ENCODE measurements at places on chromosomes 7 and 10. TPM values are rescaled to one million over a fixed set of nuclear protein-coding genes. Genes with fewer than 3 reads are reported as not detected.

DNA sequence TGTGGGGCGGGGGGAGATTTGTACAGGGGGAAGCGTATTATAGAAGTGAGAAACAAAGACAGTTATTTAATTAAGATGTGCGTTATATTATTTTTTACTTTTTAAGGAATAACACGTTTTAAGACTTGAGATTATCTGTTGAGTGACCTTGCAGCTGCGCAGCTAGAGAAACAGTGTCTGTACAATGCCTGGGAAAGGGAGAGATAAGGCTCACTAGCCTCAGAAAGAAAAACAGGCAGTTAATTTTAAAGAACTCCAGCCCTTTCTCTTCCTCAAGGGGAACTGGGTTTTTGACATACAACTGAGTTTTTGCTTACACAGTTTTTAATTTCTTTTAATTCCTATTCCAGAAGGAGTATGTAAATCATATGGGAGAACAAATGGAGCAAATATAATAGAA, 50.7 kb downstream of the LMBR1 start:
- no peak for DNase-seq
- H3K36me3 ChIP-seq = no peaks in the 10 kb centered on the region
- no peaks in the 10 kb centered on the region for H3K27me3 ChIP-seq

GRCh38 chr7:123293710-123294109, 93.9 kb upstream of the SLC13A1 start:
- H3K4me1 ChIP-seq = no peaks in the 10 kb centered on the region
- H3K27ac ChIP-seq = no peak overlapping the region
- DNase-seq = no peak
- no peaks in the 10 kb centered on the region for H3K36me3 ChIP-seq
- H3K27me3 ChIP-seq = no peaks in the 10 kb centered on the region

DNA sequence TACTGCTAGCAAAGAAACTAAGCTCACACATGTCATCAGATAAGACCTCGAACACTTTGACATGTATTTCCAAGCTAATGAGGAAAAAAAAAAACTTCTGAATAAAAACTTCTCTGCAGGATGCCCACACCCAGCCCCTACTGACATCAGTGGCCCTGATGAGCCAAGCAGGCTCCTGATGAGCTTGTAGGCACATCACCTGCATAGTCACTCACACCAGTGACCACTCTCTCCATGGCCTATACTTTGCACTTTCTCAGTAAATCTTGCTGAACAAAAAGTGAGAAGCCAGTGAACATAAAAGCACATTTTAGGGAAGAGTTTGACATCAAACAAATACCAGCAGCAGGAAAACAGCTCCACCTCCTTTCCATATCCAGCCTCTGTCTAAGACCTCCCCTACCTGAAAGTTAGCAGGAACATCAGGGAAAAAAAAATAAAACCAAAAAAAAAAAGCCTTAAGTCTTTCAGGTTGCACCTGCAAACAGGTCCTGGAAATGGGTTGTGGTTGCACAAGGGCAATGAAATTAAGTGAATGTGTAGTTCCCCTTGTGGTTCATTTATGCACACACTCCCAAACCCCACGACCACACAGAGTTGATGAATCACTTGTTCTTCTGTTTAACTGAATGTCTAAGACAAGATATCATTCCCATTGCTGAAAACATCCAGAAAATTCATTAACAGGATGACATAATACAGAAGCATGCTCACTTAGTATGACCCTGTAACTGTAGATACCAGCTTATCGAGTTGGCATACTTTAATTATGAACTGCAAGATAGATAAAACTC, 205.2 kb upstream of the PDE1C start:
- H3K36me3 ChIP-seq = no peaks in the 10 kb centered on the region
- no peak overlapping the region for H3K27ac ChIP-seq
- no peak overlapping the region for H3K4me3 ChIP-seq
- no peak for DNase-seq
- H3K4me1 ChIP-seq = no peaks in the 10 kb centered on the region
- H3K27me3 ChIP-seq = no peaks in the 10 kb centered on the region

- peaks cover 12% of the 10 kb centered on the region for H3K4me1 ChIP-seq
- peak overlapping the region; percentile 96 for H3K4me3 ChIP-seq
- no peak for DNase-seq
- H3K27me3 ChIP-seq = peaks cover 20% of the 10 kb centered on the region
- peak overlapping the region; percentile 96 for H3K27ac ChIP-seq
Observed at GRCh38 chr10:101060951-101061623, 702 bp upstream of the KAZALD1 start.

DNA sequence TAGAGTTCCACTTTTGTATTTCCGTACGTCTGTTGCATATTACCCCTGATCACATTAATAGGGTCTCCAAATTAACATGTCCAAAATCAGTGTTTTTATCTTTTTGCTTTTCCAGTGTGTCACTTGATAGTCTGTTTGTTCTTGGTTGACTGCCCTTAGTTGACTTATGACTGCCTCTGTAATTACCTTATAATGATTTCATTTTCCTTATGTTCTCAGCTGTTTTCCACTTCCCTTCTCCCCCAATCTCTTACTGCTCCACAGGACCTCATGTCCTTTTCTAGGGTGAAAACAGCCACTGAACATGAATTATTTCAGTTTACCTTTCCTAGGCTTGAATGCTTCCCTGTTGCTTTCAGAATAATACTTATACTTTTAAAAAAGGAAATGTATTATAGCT, 54.7 kb downstream of the MAPK8 start:
- H3K27ac ChIP-seq = no peak overlapping the region
- no peaks in the 10 kb centered on the region for H3K36me3 ChIP-seq
- no peaks in the 10 kb centered on the region for H3K27me3 ChIP-seq
- no peaks in the 10 kb centered on the region for H3K4me1 ChIP-seq

- no peak for DNase-seq
- no peaks in the 10 kb centered on the region for H3K27me3 ChIP-seq
- H3K4me1 ChIP-seq = peaks cover 7% of the 10 kb centered on the region
- H3K27ac ChIP-seq = no peak overlapping the region
- no peak overlapping the region for H3K4me3 ChIP-seq
- H3K36me3 ChIP-seq = peaks cover 54% of the 10 kb centered on the region
Observed at GRCh38 chr7:1535701-1536454, 5.4 kb downstream of the MAFK start.

Gene PTPRN2
- 2.1 TPM for polyA plus RNA-seq

DNA sequence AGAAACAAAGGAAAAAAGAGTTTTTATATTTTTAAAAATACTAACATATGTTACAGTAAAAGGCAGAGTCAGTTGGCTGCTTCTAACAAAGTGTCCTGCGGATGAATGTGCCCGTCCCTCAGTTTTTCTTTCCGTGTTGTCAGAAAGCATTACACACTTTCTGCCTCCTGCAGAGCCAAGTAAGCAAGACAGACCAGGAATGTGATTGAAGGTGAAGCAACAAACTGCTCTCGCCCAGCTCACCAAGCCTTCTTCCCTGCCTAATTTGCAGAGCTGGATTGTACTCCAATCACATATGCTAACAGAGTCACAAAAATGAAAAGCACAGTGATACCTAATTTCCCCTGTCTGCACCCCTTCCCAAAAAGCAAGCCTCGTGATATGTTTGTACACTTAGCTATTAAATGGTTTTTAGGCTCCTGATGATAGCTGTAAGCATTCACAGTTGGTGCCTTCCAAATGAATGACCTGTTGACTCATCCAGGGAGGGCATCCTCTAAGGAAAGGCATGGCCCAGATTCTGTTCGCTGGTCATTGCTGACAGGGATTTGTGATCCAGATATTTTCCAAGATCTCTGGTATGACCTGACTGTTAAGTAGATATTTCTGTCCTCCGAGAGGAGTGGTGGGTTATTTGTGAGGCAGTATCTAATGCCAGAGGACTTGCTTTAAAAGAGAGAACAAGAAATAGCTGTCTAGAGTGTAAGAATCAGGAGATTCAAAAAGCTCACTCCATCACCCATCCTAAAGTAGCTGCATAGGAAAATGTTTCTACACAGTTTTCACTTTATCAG, 187.3 kb upstream of the PLXDC2 start:
- H3K4me1 ChIP-seq = no peaks in the 10 kb centered on the region
- H3K27me3 ChIP-seq = no peaks in the 10 kb centered on the region
- H3K4me3 ChIP-seq = no peak overlapping the region
- no peak overlapping the region for H3K27ac ChIP-seq

DNA sequence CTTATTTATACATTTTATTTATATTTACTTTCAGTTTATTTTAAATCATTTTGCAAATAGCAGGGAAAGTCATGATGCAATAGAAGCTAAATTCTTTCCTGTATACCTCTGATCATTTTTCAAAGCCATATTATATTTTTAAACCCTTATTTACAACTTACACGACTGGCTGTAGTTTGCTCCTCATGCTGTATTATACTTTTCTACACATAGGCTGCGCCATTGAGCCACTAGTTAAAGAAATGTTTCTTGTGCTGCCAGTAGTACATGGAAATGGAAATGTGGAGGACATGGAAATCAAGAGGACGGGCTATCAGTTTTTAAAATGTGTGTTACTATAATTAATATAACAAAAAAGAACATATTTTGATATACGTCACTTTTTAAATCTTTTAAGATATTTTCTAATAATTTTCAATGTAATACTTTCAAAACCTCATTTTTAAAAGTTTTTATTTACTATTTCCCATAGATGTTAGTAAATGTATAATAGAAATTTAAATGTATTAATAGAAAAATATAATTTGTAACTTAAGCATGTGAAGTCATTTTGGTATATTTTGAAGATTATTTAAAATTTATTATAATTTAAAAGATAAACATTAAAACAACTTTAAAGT, 118.5 kb downstream of the VTI1A start:
- H3K36me3 ChIP-seq = no peaks in the 10 kb centered on the region
- no peaks in the 10 kb centered on the region for H3K27me3 ChIP-seq
- H3K4me3 ChIP-seq = no peak overlapping the region
- no peak for DNase-seq

Gene SLC18A2
- polyA plus RNA-seq = 0.71 TPM

- no peak for DNase-seq
- H3K27me3 ChIP-seq = no peaks in the 10 kb centered on the region
- no peak overlapping the region for H3K4me3 ChIP-seq
- H3K4me1 ChIP-seq = no peaks in the 10 kb centered on the region
- H3K36me3 ChIP-seq = no peaks in the 10 kb centered on the region
- H3K27ac ChIP-seq = no peak overlapping the region
Observed at GRCh38 chr10:71429929-71430328, 33.2 kb downstream of the CDH23 start.

DNA sequence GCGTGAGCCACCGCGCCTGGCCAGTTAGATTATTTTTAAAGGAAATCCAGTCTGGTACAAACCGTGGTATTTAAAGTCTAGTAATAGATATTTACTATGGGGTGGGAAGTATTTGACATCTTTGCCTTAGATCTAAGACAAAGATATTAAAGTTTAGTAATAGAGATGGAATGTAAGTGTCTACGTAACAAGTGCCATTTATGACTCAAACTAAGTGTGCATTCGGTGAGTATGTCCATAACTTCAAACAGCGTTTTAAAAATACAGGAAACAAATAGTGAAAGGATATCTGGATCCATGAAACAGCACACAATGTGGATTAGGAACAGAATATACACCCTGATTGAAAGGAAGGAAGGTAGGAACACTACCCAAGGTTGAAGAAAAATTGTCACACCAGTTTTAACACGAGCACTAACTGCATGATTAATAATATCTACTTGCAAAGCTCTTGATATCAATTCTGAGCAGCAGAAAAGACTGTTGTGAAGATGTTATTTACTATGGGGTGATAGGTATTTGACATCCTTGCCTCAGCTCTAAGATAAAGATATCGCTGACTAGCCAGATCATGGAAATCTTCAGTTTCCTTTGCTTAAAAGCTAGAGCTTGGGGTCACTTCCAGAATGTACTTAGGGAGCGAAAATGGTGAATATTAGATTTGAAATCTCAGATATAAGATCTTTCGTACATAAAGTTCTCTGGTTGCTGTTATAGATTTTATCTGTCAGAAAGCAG, 48.7 kb downstream of the EPC1 start:
- no peak overlapping the region for H3K27ac ChIP-seq
- DNase-seq = no peak
- peaks cover 5% of the 10 kb centered on the region for H3K36me3 ChIP-seq
- H3K27me3 ChIP-seq = no peaks in the 10 kb centered on the region
